GM12878 (cell line): ENCODE measurements at places on chromosomes 12 and 14.

- DNase-seq: peak; percentile 89
Observed at GRCh38 chr12:9647825-9648700, 21.4 kb upstream of the CLEC2D start.

- DNase-seq: no peak
Observed at GRCh38 chr14:54278087-54278486, 118.7 kb upstream of the CDKN3 start.

DNA sequence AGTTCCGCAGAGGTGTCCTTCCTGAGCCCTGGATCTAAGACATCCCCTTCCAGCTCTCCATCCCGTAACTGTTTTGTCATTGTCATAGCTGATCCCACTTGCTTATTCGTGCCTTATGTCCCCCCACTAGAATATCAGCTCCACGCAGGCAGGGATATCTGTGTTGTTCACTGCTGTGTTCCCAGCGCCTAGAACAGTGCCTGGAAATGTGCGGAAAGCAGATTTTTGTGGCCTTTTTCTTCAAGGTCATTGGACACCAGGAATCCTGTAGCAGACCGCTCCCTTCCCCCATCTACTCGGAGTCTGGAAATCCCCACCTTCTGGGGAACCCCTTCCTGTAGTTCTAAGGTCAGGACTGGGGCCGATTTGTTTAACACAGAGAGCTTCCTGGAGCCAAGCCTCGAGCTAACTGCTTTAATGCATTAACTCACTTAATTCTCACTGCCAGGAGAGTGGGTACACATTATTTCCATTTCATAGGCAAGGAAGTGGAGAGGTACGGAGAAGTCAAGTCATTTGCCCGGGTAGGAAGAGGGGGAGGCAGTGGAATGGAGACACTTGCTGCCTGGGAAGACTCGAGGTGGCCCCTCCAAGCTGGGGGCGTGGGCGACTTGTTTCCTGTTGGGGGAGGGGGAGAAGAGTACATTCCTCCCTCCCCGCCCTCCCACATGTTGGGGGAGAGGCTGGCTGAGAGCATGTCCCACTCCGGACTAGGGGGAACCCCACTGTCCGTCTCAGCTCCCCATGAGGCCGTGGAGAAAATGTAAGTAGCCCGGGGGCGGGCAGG, 1.2 kb upstream of the SH2B3 start:
- no peak for DNase-seq

GRCh38 chr14:81298122-81298521, 77.4 kb upstream of the GTF2A1 start:
- DNase-seq: no peak

- no peak for DNase-seq
Observed at GRCh38 chr12:106428384-106428783, 70.8 kb downstream of the POLR3B start.

DNA sequence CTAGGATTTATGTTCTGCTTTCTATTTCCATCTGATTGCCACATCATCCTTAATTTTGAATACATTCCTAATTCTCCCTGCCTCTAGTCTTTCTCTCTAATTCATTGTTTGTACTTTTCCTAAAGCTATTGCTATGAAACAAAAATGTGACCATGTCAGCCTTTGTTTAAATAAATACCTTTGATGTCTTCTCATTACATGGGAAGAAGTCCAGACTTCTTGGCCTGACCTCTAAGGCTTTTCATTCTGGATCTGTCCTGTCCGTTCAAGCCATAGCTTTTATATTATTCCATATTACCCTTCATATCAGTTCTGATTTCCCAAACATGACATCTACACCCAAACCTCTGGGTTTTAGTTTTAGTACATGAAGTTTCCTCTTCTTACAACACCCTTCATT, 91.4 kb downstream of the CDK17 start:
- no peak for DNase-seq

DNA sequence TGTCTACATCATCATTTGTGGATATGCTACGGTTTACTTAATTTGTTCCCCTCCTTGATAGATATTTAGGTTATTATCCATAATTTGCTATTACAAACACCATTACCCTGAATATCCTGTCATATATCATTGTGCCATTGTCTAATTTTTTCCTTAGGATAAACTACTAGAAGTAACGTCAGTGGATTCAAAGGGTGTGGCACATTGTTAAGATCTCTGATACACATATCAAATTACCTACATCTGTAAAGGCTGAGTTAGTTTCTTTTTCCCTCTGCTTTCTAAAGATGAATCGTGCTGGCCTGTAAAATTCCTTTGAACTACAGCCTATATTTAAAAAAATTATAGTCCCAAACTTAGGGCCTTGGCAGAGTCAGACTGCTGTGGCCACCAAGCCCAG, 53.9 kb upstream of the STRN3 start:
- no peak for DNase-seq

- no peak for DNase-seq
Observed at GRCh38 chr14:61636779-61637178, 58.5 kb upstream of the HIF1A start.

DNA sequence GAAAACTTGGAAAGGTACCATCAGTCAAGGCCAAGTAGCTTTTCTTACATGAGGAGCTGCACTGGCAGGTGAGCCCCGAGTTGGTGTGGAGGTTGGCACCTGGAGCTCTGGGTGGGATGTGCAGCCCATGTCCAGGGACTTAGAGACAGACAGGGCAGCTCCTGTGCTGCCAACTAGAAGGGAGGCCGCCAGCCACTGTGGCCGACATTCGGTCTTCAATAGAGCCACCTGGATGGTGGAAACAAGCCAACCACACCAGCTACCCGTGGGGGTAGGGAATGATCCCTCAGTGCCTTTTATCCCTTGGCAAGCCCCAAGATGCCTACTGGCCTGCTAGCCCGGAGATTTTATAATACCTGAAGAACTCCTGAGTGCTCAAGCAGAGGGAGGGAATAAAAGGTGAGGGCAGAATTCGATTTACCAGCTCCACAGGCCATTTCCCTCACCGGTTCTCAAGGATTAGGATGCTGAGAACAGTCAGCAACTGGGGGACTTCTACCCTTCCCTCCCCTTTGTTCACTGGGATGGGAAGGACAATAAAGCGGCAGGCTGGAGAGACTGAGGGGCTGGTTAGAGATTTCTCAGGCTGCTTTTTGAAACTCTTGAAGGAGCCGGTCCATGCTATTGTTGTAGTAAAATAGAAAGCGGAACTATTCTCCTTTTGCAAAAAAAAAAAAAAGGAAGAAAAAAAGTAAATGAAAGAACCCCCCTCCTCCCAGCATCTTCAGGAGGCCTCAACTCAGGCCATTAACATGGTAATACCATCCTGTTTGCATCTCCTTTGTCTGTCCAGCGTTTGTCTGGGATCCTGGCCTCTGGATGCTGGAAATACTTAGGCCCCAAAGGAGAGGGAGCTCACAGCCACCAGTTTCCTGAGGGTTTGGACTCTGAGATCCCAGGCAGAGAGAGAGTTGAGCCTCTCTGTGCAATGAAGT, 321.6 kb downstream of the ZFP36L1 start:
- peak; percentile 51 for DNase-seq
